Stimulated activated CD4-positive, alpha-beta T cell treated with anti-CD3 and anti-CD28 coated beads, Interleukin-1b, Interleukin-23, amount 100 ng/mL, for 48 hours (primary cell): ENCODE measurements at places on chromosomes 1 and 21.

DNA sequence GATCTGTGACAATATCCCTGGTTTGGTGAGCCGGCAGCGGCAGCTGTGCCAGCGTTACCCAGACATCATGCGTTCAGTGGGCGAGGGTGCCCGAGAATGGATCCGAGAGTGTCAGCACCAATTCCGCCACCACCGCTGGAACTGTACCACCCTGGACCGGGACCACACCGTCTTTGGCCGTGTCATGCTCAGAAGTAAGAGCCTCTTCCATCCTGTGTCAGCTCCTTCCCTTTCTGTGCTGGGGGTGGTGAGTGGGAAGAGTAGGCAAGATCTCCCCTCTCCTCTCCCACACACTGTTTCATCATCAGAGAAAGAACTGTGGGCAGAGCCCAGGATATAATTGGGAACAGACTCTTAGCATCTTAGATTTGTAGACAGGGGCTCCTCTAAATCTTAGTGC is 6.1 kb downstream of the WNT2B start:
- no peak for DNase-seq

DNA sequence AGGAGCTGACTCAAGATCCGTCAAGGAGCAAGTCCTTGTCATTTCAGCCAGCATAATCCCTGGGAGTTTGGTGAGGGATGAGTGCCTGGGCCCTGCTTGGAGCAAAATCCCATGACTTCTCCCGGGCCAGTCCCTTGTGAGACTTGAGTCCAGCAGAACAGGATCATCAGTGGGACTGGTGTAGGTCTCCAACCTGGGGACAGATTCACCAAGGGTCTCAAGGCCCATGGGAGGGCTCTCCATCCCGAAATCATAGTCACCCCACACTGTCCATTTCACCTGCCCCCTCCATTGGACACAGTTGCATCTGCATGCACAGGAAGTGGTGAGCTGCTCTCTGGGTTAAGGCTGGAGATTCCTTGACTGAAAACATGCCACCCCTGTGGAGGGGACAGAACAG is 178.2 kb downstream of the FOXD2 start:
- no peak for DNase-seq

GRCh38 chr1:114108751-114109255 is 44.9 kb downstream of the SYT6 start:
- no peak for DNase-seq

DNA sequence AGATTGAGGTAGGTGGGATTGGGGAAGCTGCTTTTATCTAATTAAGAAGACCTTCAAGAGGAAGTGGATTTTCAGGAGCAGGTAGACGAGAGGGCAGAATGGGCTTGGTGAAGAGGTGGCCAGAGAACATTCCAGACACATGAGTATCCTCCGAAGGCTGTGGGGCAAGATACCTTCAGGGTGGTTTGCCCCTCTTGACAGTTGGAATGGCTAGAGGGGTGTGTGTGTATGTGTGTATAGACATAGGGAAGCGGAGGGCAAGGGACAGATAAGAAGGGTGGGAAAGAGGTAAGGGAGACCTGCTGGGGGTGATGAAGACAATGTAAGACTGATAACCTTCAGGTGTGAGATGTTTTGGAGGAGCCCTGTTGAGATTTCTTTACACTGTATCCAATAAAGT is 46.8 kb upstream of the TSPAN2 start:
- DNase-seq: no peak

DNA sequence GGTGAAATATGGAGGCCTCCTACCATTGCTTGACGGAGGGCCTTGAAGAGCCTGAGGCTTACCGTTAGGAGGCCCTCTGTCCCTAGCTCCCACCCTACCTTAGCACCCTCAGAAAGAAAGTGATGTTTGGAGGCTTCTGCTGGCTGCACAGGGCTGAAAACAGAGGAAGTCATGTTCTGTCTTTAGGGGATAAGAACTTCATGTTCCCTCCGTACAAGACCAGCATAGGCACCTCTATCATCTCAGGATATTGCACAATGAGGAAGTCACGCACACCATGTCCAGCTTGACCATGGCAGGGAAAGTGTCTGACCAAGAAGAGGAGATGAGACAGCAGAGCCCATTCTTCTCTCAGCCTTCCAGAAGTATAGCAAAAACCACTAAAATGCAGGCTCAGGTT is 13.8 kb downstream of the ADORA3 start:
- DNase-seq: no peak

DNA sequence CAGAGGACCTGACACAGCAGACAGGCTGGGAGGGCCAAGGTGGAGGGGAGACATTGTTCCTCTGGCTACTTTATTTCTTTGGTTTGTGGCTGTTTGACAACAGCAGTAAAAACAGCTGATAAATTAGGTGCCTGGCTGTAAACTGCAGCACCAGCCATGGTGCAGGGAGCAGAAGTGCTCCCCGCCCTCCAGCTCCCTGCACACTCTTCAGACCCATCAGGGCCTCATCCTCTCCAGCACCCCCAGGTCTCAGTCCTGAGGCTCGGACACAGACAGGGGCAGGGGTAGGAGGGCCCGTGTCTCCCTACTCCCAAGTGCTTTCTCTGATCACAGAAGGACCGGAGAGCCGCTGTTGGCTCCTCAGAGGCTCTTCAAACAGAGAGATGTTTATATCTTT is 17.7 kb upstream of the LRRN2 start:
- DNase-seq: no peak

DNA sequence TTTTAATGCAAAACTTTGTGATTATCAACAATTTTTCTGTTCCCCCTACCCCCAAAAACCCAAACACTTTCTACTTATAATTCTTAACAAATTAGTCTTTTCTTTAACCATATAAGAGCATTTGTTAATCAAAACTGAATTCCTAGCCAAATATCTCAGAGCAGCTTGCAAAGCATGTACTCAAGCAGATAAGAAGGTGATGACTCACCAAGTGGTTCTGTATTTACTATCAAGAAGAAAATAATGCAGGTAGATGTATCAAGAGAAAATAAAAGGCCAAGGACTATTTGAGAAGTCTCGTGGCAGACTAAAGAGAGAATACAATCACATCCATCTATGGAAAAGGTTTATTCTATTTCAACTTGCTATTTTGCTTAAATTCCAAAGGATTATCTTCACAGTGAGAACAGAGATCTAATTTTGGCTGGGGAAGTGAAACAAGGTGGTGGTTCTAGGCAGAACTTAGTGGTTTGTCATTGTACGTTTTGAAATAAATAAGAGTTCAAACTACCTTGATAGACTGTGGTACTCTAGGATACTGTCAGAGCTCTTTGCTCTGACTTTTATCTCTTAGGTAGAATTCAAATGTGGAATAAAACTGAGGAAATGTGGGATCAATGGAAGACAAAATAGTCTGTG is 94.7 kb upstream of the NRIP1 start:
- DNase-seq: no peak
